ENCODE measurements at places on chromosomes 13 and 19.

DNA sequence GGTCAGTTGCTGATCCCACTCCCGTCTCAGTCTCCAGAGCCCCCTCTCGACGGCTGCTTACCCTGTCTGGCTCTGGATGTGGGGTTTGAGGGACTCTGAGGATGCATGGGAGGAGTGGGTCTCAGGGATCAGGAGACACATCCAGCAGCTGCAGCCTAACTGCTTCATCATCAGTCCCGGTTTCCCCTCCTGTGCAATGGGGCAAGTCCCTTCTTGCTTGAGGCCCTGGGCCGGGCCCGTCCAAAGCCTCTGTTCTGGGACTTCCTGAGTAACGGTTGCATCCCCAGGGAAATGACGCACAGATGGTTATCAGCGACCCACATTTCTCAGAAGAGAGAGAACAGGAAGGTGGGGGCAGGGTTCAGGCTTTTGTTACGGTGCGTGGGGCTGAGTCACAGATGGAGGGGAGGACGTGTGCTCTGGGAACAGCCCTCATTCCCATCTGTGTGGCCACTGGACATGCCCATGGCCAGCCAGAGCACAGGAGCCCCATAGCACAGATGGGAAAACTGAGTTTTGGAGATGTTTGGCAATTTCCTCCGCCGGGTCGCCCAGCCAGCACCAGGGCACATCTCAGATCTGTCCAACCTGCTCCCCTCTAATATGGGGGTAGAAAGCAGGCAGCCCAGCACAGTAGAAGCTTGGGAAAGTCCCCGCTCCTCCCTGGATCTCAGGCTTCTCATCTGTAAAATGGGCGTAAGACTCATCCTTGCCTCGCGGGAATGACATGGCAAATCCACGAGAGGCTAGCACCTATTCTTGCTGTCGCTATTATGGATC, 19.3 kb downstream of the GNA15 start:
- peak; percentile 65 for DNase-seq

- no peak for DNase-seq
Observed at GRCh38 chr19:16894080-16894479, 5.3 kb downstream of the F2RL3 start.

DNA sequence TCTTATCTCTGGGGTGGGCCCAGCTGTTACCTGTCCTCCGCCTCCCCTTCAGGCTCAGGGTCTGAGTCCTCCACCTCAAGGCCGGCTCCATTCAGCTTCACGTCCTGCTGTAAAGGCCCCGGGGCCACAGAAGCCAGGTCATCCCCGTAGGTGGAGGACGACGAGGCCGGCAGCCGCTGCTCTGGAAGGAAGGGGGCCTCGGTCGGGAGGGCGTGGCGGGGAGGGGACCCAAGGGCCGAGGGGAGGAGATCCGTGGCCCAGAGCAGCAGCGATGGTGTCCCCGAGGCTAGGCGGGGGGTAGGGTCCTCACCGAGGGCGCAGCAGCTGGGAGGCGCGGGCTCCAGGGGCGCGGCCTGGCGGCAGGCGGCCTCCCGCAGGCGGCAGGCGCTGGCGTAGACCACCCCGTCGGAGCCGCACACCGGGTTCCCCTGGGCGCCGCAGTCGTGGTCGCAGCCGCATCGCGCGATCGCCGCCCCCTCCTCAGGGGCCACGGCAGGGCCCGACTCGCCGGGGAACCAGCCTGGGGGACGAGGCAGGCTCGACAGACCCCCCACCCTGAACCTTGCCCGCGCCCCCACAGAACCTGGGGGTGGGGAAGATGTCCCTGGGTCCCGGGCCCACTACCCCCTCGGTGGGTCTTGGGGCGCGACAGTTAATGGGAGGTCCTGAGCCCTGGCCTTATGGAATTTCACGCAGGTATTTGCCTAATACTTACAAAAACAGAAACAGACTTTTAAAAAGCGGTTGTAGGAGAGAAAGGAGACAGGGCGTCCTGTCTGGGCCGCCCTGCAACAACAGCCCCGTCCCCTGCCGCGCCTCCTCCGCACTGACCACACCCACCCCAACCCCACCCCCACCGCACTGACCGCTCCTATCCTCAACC, 7.6 kb downstream of the F2RL3 start:
- no peak for DNase-seq

GRCh38 chr13:111652676-111653075, 332.2 kb downstream of the TEX29 start:
- no peak for DNase-seq

DNA sequence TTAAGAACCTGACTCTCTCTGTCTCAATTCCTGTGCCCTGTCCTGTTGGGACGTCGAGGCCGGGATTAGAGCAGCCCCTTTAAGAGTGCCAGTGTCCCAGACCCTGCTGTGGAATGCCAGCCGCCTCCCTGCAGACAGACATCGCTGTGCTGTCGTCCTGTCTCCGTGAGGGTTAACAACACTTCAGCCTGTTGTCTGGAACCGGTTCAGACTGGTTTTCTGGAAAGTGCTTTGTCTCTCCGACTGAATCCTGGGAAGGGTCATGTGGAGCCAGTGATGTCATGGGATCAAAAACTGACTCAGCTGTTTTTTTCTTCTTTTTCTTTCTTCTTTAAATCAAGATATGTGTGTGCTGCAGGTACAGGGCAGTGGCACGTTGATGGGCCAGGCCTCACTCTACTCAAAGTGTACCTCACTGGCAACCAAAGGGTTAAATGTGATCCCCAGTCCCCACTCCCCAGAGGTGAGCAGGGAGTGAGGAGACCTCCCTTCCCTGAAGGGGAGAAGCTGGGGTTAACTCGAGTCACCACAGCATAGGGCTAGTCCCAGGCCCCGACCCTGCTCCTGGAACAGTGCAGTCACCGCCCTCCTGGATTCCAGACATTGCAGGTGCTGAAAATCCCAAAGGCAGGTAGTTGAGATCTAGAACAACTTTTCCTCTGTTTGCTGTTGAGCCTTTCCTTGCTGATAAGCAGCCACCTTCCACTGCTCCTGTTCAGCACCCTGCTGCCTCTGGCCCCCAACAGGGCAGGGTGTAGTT, 50.8 kb downstream of the TSSK6 start:
- DNase-seq = no peak

GRCh38 chr13:37788346-37788745, 81.2 kb downstream of the TRPC4 start:
- DNase-seq = no peak

DNA sequence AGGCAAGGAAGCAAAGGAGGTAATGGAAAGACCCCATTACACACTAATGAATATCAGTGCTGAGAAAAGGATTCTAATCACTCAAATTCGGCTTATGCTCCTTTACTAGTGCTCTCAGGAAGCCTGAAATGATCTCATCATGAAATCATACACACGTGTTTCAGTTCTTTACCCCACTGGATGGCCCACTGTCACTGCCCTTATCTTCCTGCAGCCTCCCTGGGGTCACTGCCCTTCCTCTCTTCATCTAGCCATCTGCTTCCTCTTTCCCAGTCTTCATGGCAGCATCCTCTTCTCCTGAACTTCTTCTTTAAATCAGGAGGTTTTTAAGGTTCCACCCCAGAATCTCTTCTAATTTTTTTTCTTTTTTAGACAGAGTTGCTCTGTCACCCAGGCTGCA, 27.9 kb upstream of the EEF1AKMT1 start:
- DNase-seq = no peak

- DNase-seq = no peak
Observed at GRCh38 chr13:112172017-112172416, 105.1 kb downstream of the SOX1 start.

- no peak for DNase-seq
Observed at GRCh38 chr13:76349700-76350099, 536.5 kb downstream of the KCTD12 start.

GRCh38 chr19:4557144-4557970, 2.1 kb downstream of the SEMA6B start:
- no peak for DNase-seq

- peak; percentile 65 for DNase-seq
Observed at GRCh38 chr19:49347835-49348234, 12.6 kb downstream of the CD37 start.

DNA sequence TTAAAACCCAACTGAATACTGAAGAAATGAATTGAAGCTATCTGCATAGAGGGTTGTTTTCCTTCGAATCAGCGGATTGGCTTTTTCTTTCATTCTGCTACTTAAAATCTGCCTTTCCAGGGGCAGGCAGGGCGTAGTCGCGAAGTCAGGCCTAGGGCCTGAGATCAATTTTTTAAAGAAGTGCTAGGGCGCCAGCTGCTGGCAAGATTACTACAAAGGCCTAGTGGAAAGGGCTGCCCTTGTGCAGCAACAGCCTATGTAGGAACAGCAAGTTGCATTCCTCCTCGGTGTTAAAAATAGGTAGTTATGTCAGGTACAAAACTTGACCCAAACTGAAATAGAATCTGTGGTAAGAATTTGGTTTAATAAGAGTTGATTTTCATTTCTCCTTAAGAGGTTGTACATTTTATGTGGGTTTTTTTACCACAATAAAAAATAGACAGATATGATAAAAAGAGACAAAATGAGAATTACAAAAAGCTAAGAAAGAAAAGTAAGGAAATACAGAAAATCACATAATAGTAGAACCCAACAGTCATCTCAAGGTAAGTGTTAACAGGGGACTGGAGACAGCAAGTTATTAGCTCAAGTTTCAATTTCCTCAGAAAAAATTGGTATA, 9.5 kb upstream of the URAD start:
- peak; percentile 45 for DNase-seq

DNA sequence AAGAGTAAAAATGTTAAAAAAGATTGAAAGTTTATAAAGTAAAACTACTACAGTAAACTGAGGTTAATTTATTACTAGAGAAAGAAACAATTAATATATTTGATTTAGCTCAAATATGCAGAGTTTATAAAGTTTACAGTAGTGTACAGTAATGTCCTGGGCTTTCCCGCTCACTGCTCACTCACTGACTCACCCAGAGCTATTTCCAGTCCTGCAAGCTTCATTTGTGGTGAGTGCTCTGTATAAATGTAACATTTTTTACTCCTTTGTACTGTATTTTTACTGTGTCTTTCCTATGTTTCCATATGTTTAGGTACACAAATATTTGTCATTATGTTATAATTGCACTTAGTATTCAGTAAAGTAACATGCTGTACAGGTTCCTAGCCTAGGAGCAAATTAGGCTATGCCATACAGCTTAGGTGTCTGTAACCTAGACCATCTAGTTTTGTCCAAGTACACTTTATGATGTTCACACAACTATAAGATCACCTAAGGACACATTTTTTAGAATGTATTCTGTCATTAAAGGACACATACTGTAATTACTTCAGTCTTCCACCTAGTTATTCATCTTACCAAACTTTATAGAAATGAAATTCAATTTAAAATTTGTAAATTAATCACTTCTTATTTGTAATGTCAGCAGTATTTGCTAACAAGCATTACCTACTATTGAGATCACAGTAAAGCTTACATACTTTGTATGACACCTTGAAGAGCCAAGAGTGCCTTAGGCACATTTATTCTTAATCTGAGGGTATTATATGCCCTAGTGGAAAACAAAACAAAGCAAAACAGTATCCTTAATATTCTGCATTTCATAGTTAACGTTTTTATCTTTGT, 683.4 kb downstream of the PCDH9 start:
- DNase-seq = no peak

GRCh38 chr13:106795847-106796246, 227.9 kb upstream of the ARGLU1 start:
- no peak for DNase-seq

GRCh38 chr13:114324334-114324733, 10.0 kb downstream of the CHAMP1 start:
- no peak for DNase-seq

GRCh38 chr19:7924651-7925170, 1.2 kb downstream of the CTXN1 start:
- DNase-seq = no peak

- DNase-seq = no peak
Observed at GRCh38 chr13:99469041-99469440, 32.2 kb upstream of the TM9SF2 start.

- DNase-seq = no peak
Observed at GRCh38 chr19:16205205-16206045, 7.7 kb downstream of the AP1M1 start.

- DNase-seq = no peak
Observed at GRCh38 chr19:7853770-7854128, 20.4 kb downstream of the PRR36 start.

GRCh38 chr19:30441011-30441410, 68.8 kb downstream of the ZNF536 start:
- DNase-seq = no peak

All from BE2C (cell line).